ENCODE measurements at places on chromosomes 6 and 20.

DNA sequence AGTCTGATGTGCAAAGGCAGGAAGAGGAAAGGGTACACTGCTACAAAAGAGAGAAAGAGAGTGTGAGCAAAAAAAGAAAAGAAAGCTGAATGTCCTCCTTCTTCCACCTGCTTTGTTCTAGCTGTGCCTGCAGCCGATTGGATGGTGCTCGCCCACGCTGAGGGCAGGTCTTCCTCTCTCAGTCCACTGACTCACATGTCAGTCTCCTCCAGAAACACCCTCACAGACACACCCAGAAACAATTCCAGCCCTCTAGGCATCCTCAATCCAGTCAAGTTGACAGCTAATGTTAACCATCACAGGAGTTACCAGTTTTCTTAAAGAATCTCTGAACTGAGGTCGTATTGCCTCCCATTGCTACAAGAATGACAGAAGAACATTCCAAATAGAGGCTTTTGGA lies 411.9 kb upstream of the SASH1 start:
- no peak for DNase-seq
- H3K4me3 ChIP-seq = no peak overlapping the region
- H3K4me1 ChIP-seq = no peaks in the 10 kb centered on the region
- H3K36me3 ChIP-seq = no peaks in the 10 kb centered on the region
- H3K27ac ChIP-seq = no peak overlapping the region

DNA sequence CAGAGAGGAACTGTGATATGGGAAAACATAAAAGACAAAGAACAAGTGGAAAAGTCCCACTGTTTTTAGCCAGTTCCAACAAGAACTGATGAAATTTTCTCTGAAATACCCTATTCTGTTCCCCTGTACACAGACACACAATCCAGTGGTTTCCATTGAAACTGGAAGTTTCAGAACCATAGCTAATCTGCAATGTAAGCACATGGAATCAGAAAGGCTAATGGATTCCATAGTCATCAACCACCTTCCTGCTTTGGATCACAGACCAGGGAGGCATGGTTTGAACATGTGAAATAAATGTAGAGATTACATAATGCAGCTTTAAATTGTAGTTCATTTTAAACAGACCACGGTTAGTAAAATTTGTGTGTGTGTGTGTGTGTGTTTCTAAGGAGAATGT lies 242.1 kb downstream of the GJA1 start:
- no peak for DNase-seq
- H3K27ac ChIP-seq = no peak overlapping the region
- no peaks in the 10 kb centered on the region for H3K27me3 ChIP-seq
- H3K4me3 ChIP-seq = no peak overlapping the region
- no peaks in the 10 kb centered on the region for H3K4me1 ChIP-seq

GRCh38 chr6:79385333-79385732 lies 150.9 kb upstream of the HMGN3 start:
- H3K27me3 ChIP-seq = no peaks in the 10 kb centered on the region
- H3K4me3 ChIP-seq = no peak overlapping the region
- no peaks in the 10 kb centered on the region for H3K36me3 ChIP-seq
- H3K27ac ChIP-seq = no peak overlapping the region

DNA sequence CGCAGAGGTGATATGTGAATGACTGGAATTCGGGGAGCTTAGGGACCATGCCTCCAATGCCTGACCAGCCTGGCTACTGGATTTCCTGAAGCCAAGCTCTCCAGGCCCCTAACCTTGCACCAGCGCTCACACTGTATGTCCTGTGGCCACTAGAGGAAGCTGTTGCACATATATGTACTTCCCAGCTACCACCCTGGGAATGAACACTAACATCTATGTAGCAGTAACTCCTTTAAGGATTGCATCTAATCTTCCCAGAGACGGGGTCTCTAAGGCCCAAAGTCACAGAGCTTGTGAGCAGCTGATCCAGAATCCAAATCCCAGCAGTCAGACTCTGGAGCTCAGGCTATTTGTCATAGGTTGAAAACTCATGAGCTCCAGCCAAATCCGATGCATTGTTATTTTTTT lies 20.4 kb upstream of the BPIFB1 start:
- H3K4me1 ChIP-seq = no peaks in the 10 kb centered on the region
- DNase-seq = no peak
- H3K27ac ChIP-seq = no peak overlapping the region
- no peaks in the 10 kb centered on the region for H3K36me3 ChIP-seq

GRCh38 chr6:70651326-70651905 lies 16.3 kb upstream of the SMAP1 start:
- peak overlapping the region; percentile 39 for H3K27ac ChIP-seq
- H3K27me3 ChIP-seq = no peaks in the 10 kb centered on the region
- peaks cover 34% of the 10 kb centered on the region for H3K4me1 ChIP-seq
- DNase-seq = peak; percentile 78
- H3K36me3 ChIP-seq = no peaks in the 10 kb centered on the region

GRCh38 chr6:106122306-106122918 lies 36.3 kb downstream of the PRDM1 start:
- DNase-seq = no peak
- no peaks in the 10 kb centered on the region for H3K36me3 ChIP-seq
- peaks cover 34% of the 10 kb centered on the region for H3K4me1 ChIP-seq
- no peak overlapping the region for H3K4me3 ChIP-seq
- no peak overlapping the region for H3K27ac ChIP-seq

- H3K27ac ChIP-seq = no peak overlapping the region
- no peaks in the 10 kb centered on the region for H3K4me1 ChIP-seq
Observed at GRCh38 chr6:17161076-17161475, 59.2 kb downstream of the STMND1 start.

GRCh38 chr6:130982941-130983456 lies 80.0 kb downstream of the EPB41L2 start:
- no peaks in the 10 kb centered on the region for H3K36me3 ChIP-seq
- no peak overlapping the region for H3K4me3 ChIP-seq
- DNase-seq = no peak
- no peaks in the 10 kb centered on the region for H3K27me3 ChIP-seq
- no peaks in the 10 kb centered on the region for H3K4me1 ChIP-seq

- H3K4me3 ChIP-seq = no peak overlapping the region
- no peaks in the 10 kb centered on the region for H3K36me3 ChIP-seq
- H3K27me3 ChIP-seq = no peaks in the 10 kb centered on the region
- no peak for DNase-seq
- H3K27ac ChIP-seq = no peak overlapping the region
Observed at GRCh38 chr6:6771964-6772363, 183.4 kb downstream of the LY86 start.

DNA sequence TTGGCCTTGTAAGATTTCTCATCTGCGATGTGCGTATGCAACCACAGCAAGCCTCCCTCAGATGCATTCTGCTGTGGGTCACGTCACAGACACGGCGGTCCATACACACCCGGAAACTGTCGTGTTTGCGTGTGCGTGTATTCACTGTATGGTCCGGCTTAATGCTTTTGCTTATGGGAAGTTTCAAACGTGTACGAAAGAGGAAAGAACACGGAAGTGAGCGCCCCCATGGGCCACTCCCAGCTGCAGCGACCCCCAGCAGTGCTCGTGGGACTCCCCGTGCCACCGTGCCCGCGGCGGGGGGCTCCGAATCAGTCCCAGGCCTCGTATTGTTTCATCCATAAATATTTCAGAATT lies 10.2 kb downstream of the DLL1 start:
- DNase-seq = no peak
- peak overlapping the region; percentile 40 for H3K27ac ChIP-seq
- H3K4me3 ChIP-seq = peak overlapping the region; percentile 31
- no peaks in the 10 kb centered on the region for H3K27me3 ChIP-seq
- no peaks in the 10 kb centered on the region for H3K36me3 ChIP-seq

DNA sequence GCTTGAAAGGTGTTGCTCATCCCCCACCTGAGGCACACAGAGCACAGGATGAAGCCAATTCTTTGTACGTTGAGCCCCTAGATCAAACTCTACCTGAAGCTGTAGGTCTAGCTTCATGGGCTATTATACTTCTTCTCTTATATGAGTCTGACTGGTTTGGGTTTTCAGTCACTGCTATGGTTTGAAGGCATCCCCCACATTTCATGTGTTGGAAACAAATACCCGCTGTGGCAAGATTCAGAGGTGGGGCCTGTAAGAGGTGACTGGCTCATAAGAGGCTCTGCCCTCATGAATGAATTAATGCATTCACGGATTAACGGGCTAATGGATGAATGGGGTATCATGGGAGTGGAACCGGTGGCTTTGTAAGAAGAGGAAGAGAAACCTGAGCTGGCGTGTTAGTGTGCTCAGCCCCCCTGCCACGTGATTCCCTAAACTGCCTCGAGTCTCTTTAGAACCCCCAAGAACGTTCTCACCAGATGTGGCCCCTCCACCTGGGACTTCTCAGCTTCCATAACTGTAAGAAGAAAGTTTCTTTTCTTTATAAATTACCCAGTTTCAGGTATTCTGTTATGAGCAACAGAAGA lies 39.2 kb downstream of the PREX1 start:
- H3K4me3 ChIP-seq = no peak overlapping the region
- no peak for DNase-seq
- H3K27me3 ChIP-seq = no peaks in the 10 kb centered on the region
- peak overlapping the region; percentile 13 for H3K27ac ChIP-seq
- H3K4me1 ChIP-seq = peaks cover 84% of the 10 kb centered on the region

DNA sequence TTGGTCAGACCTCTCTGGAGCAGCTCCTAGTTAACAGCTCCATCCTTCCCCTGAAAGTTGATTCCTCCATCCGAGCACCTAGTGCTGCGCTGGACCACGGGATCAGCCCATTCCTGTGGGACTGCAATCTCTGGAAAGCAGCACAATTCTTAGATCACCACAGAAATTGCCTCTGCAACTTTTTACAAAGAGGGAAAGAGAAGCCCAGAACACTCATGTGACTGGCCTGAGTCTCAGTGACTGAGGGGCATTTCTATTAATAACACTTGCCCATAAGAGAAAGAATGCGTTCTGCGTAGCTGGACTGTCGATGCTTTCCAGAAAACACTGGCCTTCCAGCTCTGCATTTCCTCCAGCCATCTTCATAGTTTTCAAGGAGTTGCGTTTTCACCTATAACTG lies 18.3 kb downstream of the MPC1 start:
- no peak overlapping the region for H3K27ac ChIP-seq
- H3K36me3 ChIP-seq = peaks cover 18% of the 10 kb centered on the region
- no peaks in the 10 kb centered on the region for H3K27me3 ChIP-seq
- H3K4me3 ChIP-seq = no peak overlapping the region
- DNase-seq = no peak
- no peaks in the 10 kb centered on the region for H3K4me1 ChIP-seq

- H3K4me3 ChIP-seq = no peak overlapping the region
- no peaks in the 10 kb centered on the region for H3K27me3 ChIP-seq
- DNase-seq = no peak
- no peaks in the 10 kb centered on the region for H3K36me3 ChIP-seq
Observed at GRCh38 chr6:155374681-155375080, 60.4 kb upstream of the TFB1M start.

GRCh38 chr6:80605165-80605989 lies 498.9 kb downstream of the BCKDHB start:
- DNase-seq = peak; percentile 1
- no peaks in the 10 kb centered on the region for H3K27me3 ChIP-seq
- no peaks in the 10 kb centered on the region for H3K4me1 ChIP-seq

- no peaks in the 10 kb centered on the region for H3K4me1 ChIP-seq
- no peak overlapping the region for H3K4me3 ChIP-seq
- no peaks in the 10 kb centered on the region for H3K27me3 ChIP-seq
Observed at GRCh38 chr6:123323452-123324329, 313.1 kb downstream of the TRDN start.

- no peak overlapping the region for H3K4me3 ChIP-seq
- no peaks in the 10 kb centered on the region for H3K36me3 ChIP-seq
Observed at GRCh38 chr6:28282926-28283325, 1.6 kb downstream of the PGBD1 start.

DNA sequence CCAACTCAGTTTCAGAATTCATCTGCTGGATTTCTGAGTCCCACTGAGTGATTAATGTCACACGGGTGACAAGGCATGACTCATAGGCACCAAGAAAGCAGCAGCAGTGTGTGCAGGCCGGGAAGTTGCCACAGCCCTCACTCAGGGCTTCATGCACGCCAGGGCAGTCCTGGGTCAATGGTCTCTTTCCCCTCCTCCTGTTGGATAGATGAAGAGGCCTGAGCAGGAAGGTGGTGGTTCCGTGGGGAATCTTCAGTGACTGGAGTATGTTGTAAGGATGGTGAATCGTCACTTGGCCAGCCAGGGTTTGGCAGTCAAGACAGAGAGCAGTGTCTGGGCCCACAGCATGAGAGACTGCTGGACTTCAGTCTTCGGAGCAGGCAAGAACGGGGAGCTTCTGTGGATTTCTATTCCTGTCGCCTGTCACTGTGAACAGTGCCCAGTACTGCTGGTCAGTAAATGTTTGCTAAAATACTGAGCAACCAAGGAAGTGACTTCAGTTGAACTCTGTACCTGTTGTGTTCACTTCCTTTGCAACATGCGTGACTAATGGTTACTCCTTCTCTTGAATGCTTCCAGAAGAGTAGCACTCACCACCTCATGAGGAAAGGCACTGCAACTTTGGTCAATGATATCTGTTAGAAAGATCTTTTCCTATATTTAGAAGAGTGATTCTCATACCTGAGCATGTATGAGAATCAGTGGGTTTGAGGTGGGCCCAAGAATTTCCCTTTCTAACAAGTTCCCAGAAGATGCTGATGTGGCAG lies 62.0 kb upstream of the CD93 start:
- no peak overlapping the region for H3K4me3 ChIP-seq
- H3K4me1 ChIP-seq = peaks cover 6% of the 10 kb centered on the region
- no peak for DNase-seq
- H3K36me3 ChIP-seq = no peaks in the 10 kb centered on the region
- no peak overlapping the region for H3K27ac ChIP-seq

DNA sequence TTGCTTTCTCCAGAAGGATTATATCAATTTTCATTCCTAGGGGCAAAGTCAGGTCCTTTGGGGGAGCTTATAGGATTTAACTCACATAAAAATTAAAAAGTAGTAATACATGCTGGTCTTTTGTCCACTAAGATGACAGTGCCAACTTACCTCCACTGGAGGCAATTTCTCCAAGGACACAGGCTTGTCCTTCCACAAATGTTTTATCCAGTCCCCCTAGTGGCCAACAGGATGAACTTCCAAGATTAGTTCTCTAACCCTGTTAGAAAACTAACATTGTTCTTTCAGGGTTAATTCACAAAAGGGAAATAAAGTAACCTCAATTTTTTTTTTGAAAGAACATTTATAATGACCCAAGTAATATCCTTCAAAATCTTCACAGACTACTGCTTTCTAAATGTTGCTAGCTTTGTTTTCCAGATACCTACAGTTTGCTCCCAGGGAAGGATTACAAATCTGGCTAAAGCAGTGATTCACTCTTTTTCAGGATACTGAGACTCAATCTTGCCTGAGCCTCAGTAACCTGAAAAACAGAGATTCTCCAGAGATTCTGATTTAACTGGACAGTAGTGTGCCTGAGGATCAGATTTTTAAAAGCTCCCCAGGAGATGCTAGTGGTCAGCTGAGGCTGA lies 31.7 kb upstream of the UBR2 start:
- H3K27ac ChIP-seq = no peak overlapping the region
- H3K4me1 ChIP-seq = no peaks in the 10 kb centered on the region
- no peak overlapping the region for H3K4me3 ChIP-seq

- DNase-seq = no peak
- H3K27me3 ChIP-seq = no peaks in the 10 kb centered on the region
- H3K27ac ChIP-seq = no peak overlapping the region
- H3K36me3 ChIP-seq = no peaks in the 10 kb centered on the region
- H3K4me1 ChIP-seq = no peaks in the 10 kb centered on the region
Observed at GRCh38 chr20:42678895-42679294, 510.8 kb downstream of the PTPRT start.

- H3K27me3 ChIP-seq = no peaks in the 10 kb centered on the region
- DNase-seq = no peak
- H3K4me1 ChIP-seq = peaks cover 45% of the 10 kb centered on the region
- no peak overlapping the region for H3K4me3 ChIP-seq
- no peak overlapping the region for H3K27ac ChIP-seq
Observed at GRCh38 chr6:2872423-2873358, 30.4 kb downstream of the SERPINB9 start.

- H3K36me3 ChIP-seq = no peaks in the 10 kb centered on the region
- DNase-seq = no peak
- no peaks in the 10 kb centered on the region for H3K27me3 ChIP-seq
- no peak overlapping the region for H3K4me3 ChIP-seq
Observed at GRCh38 chr20:57440678-57441509, 49.7 kb downstream of the RBM38 start.
